Stimulated activated CD8-positive, alpha-beta memory T cell treated with anti-CD3 and anti-CD28 coated beads, Interleukin-7, amount 100 ng/mL, for 1 hour (primary cell): ENCODE measurements at places on chromosomes 16 and 17.

GRCh38 chr17:45383003-45383402 lies 49.7 kb downstream of the ARHGAP27 start:
- no peak for DNase-seq

GRCh38 chr16:49129935-49130334 lies 151.7 kb downstream of the CBLN1 start:
- no peak for DNase-seq

DNA sequence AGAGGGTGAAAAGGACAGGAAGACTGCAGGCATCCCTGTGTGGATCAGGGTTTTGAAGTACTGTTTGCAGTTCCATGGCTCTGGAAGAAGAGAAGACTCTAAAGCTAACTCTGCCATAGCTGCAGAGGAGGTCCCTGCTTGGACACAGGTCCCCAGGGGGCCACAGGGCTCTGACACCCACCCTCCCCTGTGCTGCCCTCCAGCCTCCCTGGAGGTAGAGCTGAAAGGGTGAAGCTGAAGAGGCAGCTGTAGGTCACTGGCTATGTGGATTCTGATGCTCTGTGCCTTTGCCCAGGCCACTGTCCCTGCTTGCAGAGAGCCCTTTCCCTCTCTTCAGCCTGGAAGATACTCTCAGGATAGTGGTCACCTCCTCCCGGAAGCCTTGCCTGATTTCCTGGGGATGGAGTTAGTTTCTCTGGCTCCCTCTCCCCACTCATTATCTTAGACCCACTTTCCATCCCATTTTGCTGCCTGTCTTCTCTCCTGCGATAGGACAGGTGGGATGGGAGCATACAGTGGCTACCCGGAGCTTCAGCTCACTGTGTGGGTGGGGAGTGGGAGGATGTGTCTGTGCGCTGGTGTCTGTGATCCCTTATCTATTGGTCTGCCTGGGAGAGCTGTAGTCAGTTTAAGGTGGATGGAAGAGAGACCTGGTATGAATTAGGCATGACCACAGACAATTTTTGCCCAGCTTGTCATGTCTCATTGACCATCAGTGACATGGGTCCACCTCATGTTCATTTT lies 89.8 kb upstream of the TMEM97 start:
- DNase-seq, result no peak

DNA sequence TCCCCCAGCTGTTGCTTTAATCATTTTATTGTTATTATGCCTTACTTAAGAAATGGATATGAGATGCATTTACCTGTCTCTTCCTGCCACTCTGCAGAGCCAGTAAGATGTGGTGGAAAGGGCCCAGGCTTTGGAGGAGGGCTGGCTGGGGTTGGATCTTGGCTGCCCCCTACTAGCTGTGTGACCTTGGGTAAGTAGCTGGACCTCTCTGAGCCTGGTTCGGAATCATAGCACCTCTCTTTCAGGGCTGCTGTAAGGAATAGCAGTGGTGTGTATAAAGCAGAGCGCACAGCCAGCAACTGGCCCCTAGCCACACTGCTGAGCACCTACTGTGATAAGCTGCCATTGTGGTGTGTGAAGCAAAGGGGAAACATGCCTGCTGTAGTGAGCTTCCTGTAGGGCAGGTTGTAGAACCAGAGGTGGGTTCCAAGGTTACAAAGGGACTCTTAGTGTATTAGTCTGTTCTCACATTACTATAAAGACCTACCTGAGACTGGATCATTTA lies 23.9 kb downstream of the MAPT start:
- no peak for DNase-seq

DNA sequence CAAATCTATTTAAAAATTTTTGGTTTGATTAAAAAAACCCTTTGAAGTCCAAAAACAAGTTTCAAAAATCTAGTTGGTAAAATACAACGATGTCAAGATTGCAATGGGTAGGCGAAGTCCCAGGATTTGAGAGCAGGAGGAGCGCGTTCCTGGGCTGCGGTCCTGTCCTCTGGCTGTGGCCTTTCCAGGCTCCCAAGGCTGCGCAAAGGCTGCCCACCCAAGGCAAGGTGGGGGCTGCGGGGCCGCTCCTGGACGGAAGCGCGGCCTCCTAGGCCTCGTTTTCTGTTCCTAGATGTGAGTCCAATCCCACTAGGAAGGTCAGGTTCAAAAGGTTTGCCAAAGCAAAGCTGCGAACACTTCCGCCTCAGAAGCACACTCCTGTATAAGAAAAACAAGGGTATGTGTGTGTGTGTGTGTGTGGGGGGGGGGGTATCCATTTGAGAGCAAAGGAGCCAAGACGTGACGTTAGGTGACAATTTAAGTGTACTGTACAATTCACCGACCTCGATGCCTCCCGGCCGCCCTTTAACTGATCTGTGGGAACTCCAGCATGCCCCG lies 9.2 kb downstream of the AHSP start:
- no peak for DNase-seq

GRCh38 chr16:85759631-85760419 lies 8.9 kb upstream of the C16orf74 start:
- DNase-seq, result no peak

GRCh38 chr16:14202697-14203096 lies 131.6 kb downstream of the MRTFB start:
- DNase-seq, result no peak

DNA sequence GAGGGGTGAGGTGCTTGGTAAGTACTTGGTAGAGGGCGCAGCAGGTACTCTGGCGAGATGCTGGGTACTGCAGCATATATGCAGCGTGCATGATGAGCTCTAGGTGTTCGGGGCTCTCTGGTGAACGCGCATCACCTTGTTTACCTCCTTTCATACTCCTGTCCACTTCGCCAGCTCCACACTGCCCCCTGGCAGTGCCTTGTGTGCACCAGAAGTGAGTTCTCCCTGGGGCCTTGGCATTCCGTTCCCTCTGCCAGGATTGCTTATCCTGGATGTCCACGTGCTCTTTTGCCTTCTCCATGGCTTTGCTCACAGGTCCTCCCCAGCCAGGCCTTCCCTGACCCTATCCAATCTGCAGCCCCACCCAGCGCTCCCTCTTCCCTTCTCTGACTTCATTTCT lies 154.2 kb downstream of the MRM1 start:
- DNase-seq, result no peak

DNA sequence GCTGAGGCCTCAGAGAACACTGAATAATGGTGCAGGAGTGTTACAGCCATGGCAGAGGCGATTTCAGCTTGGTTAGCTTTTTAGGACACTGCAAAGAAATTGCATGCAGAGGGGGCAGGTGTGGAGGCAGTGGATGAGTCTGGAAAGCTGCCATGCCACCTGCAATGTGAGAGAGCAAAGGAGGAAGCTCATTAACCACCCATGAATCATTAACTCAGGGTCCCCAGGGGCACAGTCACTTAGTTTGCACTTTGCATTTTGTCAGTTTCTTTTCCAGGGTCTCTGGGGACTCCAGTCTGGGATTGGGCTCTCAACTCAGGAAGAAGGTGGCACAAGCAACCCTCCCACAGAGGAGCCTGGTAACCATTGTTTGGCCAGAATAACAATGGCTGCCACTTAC lies 132.9 kb downstream of the USP31 start:
- DNase-seq, result no peak

DNA sequence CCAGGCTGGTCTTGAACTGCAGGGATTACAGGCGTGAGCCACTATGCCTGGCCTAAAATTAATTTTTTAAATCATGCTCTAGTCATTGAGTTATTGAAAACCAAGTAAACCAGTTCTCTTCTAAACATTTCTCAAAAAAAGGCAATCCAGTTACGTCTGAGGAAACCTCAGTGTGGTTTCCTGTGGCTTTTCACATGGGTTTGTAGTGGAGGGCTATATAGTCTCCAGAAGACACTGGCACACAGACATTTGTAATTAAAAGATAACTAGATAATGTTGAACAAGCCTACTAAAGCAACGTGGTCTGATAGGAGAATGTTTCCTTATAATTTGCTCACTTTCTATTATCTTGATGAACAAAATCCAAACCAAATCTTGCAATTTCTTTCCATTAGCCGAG lies 5.2 kb upstream of the TOB1 start:
- DNase-seq, result no peak

DNA sequence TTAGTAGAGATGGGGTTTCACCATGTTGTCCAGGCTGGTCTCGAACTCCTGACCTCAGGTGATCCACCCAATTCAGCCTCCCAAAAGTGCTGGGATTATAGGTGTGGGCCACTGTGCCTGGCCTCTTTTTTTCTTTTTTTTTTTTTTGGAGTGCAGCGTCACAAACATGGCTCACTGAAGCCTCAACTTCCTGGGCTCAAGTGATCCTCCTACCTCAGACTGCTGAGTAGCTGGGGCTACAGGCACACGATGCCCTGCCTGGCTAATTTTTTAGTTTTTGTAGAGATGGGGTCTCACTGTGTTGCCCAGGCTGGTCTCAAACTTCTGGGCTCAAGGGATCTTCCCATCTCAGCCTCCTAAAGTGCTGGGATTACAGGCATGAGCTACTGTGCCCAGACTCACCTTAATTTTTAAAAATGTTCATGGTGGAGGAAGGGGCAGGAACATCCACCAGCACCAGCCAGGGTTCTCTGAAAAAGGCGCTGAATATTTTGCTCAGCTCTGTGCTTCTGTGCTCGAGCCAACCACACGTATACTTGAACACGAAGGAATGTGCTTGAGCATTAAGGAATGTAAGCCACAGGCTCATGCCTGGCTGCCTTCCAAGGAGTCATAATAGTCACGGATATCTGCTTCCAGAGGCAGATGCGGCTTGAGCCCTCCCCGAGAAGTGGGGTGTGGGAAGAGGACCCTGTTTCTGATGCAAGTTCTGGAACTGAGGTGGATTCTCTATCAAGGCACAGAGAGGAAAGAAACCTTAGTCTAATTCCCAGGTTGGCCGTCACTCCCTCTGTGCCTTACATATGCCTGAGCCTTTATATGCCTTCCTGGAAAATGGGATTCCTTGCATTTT lies 65.5 kb upstream of the CREBBP start:
- no peak for DNase-seq

DNA sequence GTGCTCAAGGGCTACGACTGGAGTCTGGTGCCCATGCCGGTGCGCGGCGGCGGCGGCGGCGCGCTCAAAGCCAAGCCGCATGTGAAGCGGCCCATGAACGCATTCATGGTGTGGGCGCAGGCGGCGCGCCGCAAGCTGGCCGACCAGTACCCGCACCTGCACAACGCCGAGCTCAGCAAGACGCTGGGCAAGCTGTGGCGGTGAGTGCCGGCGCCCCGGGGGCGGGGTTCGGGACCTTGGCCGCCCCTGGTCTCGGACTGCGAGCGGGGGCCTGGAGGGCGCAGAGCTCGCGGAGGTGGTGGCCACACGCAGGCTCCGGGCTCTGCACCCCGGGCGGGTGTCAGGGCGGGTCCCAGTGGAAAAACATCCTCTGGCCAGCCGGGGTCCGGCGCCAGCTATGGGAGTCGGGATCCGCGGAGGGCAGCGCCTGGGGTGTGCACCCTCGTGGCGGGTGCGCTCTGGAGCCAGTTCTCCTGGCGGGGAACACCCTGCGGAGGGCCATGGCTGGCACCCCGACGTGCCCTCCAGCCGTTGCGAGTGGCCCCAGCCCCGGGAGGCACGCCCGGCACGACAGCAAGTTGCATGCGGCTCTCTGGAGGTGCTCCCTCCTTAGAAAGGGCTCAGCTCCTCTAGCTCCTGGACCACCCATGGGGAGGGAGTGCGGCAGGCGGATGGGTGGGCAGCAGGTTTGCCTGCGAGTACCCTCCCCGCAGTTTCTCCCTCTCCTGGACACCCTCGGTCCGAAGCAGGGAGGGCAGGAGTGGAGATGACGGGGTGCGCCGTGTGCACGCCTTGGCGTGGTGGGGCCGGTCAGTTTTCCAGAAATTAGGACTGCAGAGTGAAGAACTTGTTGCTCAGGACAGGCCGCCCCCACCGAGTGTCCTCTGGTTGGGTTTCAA lies 824 bp downstream of the SOX8 start:
- no peak for DNase-seq

GRCh38 chr17:82386881-82387704 lies 15.5 kb downstream of the UTS2R start:
- DNase-seq, result no peak

DNA sequence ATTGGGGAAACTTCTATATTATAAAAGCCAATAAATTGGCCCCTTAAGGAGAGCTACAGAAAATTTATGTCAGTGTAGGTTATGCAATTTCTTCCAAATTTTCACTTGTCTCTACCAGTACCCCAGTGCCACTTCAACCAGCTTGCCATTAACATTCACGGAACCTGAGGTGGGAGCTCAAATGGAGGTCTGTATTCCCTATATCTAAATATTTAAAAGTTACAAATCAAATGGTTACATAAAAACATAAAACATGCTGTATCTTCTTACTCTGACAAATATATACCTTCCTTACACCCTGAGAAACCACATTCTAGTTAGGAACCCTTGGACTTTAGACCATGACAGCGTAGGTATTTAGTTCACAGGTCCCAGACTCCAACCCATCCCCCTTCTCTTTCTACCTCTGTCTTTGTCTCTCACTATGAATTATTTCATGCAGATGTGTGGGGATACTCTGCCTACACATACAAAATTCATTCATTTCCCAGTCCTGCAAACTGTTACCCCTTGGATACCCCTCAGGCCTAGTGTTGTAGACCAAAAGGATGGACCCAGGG lies 127.8 kb upstream of the PMFBP1 start:
- DNase-seq, result no peak
